ENCODE measurements at places on chromosomes 11 and 22.
A peak's percentile ranks its signal among the peaks of the same experiment; 100 is the strongest.

DNA sequence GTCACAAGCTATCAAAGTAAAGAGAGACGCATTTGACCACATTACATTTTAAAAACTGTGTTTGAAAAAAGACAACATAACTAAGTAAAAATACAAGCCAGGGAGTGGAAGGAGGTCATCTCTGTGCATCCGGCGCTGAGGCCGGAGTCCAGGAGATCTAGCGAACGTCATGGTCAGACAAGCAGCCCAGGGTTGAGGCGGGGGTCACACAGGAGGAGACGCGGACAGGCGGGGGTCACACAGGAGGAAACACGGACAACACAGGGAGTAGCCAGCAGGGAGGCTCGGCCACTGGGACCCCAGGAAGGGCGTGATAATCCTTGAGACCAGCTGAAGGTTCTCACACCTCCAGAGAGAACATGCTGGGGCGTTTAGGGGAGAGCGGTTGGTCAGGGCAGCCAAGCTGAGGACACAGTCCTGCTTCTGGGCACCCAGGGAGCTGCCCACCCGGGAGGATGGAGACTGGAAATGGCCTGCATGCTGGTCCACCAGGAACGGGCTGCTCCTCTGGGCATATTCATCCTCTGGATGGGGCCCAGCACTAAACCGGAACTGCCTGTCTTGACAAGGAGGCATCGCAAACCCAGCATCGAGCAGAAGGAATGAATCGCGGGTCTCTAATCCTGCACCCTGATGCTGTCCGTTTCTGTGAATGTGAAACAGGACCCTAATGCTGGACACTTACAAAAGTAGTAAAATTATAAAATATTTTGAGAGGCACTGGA lies 40.9 kb upstream of the MUC5AC start:
- DNase-seq = no peak

DNA sequence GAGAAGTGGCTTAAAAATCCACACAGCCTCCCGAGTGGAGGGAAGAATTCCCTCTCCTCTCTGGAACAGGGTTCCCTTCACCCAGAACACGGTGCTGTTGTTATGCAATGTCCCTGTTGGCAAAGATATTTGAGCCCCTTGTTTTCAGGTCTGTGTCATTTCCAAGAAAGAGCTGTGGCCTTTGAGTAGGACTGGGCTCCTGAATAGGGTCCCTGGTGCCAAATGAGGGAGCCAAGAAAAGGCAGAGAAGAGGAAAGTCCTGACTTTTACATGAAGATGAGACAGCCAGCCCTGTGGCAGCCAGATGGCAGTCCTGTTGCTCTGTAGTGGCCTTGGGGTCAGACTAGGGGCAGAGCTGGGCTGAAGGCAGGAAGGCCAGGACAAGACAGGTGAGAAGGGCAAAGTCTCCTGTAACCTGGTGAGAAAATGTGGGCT lies 51.2 kb upstream of the ELF5 start:
- no peak for DNase-seq

DNA sequence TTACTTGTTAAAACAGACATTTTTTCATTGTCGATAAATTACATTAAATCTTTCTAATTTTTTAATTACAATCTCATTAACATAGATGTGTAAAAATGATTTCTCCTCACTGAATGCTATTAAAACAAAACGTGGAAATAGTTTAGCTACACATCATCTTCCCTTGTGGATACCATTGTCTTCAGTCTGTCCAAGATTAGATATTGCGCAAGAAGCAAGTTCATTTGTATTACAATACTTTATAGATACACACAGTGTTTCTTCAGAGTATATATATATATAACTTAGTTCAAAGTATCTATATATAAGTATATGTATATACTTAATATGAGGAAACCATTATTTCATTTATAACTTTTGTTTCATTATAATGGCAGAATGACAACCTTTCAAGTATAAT lies 883.3 kb upstream of the CNTN5 start:
- DNase-seq = no peak

GRCh38 chr11:95152876-95153856 lies 63.5 kb downstream of the ENDOD1 start:
- DNase-seq = no peak

GRCh38 chr11:67499808-67500483 lies 5.2 kb downstream of the PITPNM1 start:
- DNase-seq = no peak

GRCh38 chr22:44632541-44633396 lies 69.2 kb upstream of the PRR5 start:
- no peak for DNase-seq

DNA sequence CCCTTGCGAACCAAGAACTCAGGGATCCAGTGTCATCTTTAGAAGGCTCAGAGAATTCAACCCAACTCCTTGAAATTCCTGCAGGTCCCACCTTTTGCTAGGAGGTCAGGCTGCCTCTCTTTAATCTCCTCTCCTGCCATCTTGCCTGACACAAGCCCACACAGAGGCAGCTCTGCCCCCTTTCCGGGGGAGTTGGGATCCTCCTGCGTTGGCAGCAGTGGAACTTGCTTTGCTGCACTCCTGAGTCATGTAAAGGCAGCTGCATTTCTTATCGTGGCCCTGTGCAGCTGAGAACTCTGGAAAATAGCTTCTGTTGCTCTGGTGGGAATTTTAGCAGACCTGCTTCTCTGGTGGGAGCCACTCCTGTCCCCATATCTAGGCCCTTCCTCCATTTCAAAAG lies 142.3 kb upstream of the TBCEL start:
- DNase-seq = no peak

GRCh38 chr22:24460418-24461089 lies 33.2 kb downstream of the ADORA2A start:
- no peak for DNase-seq

DNA sequence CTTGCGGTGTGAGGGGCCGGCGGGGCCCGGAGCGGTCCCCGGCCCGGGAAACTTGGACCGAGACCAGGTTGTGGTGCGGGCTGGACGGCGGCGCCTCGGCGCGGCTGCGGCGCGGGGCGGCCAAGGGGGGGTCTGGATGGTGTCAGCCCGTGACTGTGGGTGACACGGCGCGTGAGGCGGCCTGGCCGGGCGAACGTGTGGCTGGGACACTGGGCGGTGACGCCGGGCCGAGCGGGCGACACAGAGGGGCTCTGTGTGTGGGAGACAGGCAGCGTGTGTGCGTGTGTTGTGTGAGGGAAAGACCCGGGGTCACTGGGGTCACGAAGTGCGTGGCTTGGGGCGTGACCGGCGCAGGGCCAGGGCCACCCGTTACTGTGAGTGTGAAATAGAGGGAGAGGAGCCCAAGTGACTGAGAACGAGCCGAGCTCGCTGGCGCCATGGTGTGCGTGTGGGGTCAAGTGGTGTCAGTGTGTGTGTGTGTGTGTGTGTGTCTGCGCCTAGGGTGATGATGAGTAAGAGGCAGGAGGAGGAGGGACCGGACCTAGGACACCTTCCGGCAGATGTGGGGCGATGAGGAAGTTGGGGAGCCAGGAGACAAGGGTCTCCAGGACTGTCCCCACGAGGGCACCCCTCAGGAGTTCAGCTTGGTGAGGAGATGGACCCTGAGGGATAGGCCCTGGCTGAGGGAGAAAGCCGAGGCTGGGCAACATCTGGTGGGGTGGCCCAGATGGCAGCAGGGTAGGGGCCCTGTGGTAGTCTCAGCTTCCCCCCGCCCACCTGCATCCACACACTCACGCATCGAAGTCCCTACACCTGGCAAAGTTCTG lies 817 bp downstream of the RELT start:
- peak; percentile 39 for DNase-seq

GRCh38 chr11:62402226-62402959 lies 16.4 kb upstream of the SCGB1A1 start:
- no peak for DNase-seq

DNA sequence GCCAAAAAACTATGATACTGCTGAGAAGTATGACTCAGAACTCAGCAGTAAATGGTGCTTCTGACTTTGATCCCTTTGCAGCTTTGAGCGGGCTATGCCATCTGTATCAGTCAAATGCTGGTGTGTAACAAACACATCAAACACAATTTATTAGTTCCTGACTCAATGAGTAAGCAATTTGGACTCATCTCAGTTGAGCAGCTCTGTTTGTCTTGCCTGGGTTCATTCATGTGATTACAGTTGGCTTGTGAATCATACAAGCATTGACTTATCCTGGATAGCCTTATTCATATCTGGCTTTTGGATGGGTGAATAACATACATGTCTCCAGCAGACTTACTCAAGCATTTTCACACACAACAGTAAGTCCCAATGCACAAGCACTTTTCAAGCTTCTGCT lies 858.8 kb downstream of the METTL15 start:
- no peak for DNase-seq

GRCh38 chr11:72239313-72239848 lies 4.6 kb downstream of the PHOX2A start:
- DNase-seq = no peak

DNA sequence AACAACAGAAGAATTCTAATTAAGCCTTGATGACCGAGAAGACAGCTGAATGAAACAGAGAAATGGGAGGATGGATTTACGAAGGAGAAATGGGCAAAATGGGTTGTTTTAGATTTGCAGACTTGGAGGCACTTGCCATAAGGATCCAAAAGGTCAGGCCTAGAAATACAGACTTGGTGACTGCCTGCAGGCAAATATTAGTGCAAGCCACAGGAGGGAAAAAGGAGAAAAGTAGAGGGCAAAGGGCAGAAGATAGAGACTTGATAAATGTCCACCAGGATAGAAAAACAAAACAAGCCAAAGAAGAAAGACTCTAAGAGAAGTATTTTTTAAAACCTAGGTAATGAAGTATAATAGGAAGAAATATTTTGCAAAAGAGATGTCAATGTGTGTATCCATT lies 13.1 kb downstream of the CCDC34 start:
- DNase-seq = no peak

- no peak for DNase-seq
Measured at GRCh38 chr11:89463266-89463780, 27.9 kb downstream of the NOX4 start.

DNA sequence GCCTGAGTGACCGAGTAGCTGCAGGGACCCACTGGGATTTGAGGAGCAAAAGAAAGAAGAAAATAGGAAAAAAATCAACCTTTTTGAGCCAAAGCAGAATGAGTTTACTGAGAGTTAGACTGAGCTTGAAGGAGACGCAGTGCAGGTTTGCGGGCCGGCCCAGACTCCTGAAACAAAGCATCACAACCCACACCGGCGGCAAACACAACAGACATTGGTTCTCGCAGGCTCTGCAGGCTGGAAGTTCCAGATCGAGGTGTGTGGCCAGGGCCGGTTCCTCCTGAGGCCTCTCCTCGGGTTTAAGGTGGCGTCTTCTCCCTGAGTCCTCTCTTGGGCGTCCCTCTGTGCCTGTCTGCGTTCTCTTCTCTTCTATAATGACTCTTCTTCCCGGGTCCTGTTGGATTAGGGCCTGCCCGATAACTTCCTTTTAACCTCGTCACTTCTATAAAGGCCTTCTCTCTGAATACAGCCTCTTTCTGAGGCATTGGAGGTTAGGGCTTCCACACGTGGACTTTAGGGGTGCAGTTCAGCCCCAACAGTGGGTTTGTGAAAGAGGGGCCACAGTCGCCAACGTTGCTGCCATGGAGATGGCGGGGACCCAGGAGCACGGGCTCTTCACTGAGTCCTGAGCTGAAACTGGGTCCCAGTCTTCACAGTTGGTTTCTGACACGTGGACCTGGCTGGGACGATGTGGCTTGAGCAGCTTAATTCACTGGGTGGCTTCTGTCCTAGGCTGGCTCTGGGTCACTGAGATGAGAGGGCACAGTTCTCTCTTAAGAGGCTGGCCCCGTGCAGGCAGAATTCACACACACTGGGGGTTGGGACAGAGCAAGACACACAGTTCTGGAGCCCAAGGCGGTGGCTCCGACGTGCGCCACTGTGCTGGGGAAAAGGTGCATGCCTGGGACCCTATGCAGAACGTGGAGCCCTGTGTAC lies 1047.7 kb downstream of the BRD1 start:
- no peak for DNase-seq

DNA sequence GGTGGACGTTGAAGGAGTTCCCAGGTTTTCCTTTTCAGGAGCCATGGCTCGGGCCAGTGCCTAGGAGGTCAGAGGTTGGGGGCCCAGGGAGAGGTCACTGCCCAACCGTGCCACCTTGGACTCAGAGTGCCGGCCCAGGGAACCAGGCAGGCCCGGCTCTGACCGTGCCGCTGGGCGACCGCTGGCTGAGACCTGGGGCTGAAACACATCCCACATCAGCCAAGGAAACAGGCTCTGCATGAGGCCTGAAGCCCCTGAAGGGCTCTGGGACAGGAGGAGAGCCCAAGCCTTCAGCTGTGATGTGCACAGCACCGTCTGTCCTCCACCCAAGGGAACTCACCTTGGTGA lies 21.9 kb upstream of the RTN4R start:
- DNase-seq = no peak

DNA sequence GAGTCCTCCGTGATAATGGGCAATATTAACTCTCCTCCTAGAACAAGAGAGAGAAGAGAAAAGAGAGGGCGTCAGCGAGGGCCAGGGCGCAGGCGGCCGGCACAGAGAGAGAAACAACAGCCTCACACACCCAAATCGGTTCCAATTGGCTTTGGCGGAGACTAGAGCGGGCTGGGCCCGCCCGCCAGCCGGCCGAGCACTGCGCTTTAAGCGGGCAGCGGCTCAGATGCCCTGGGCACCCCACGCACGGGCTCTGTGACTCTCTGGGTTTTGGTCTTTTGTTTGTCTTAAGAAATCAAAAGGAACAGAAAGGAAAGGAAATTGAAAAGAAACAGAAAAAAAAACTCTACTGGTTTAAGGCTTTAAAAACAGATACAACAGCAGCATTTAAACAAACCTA lies 17.0 kb downstream of the SLC22A12 start:
- no peak for DNase-seq

DNA sequence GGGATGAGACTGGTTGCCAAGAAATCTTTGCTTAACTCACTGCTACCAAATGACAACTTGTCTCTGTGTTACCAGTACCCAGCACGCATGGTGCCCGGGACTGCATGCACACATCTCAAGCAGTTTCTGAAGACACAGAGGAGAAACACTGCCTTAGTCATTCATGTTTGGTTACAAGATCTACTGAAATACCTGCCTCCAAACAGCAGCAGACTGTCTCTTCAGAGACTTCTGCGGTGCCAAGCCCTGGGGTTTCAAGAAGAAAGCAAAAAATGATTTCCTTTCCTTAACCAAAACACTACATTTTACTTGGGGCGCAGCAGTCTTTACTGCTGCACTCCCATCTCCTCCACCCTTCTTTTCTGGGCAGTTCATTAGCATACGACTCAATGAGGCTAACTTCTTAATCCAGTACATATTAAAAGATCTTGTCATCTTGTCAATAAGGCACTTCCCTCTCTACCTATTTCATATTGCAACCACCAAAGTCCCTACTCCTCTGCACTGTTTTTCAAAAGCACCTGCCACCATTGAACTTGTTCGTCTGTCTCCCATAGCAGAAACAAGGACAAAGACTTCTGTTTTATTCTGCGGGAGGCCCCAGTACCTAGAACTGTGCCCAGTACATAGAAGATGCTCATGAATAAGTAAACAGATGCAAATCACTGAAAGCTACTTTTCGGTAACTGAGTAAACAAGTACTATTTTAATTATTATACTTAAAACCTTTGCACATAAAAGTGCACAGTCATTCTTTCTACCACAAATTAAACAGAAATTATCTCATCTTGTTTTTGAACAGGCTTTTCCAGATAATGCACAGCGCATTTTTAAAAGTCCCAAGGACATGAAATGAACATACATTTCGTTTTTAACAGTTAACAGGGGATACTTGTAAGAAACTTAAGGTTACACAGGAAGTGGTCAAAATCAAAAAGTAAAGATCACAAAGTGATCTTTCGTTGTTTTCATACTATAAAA lies 4.0 kb downstream of the NAP1L4 start:
- no peak for DNase-seq

GRCh38 chr11:60447846-60448245 lies 7.8 kb upstream of the MS4A1 start:
- DNase-seq = no peak

GRCh38 chr11:121494355-121495099 lies 41.8 kb upstream of the SORL1-AS1 start:
- DNase-seq = no peak

GRCh38 chr11:70226967-70227366 lies 23.9 kb downstream of the FADD start:
- no peak for DNase-seq
